CD4-positive, alpha-beta T cell treated with Interleukin-2 at 100 ng/mL for 4 hours (primary cell): ENCODE measurements at places on chromosomes 6 and 20.

DNA sequence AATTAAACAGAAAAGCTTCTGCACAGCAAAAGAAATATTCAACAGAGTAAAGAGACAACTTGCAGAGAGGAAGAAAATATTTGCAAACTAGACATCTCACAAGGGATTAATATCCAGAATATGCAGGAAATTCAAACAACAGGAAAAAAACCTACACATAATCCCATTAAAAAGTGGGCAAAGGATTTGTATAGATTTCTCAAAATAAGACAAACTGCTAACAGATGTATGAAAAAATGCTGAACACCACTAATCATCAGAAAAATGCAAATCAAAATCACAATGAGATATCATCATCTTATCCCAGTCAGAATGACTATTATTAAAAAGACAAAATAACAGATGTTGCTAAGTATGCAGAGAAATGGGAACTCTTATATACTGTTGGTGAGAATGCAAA lies 129.6 kb downstream of the SYNDIG1 start:
- DNase-seq: no peak

DNA sequence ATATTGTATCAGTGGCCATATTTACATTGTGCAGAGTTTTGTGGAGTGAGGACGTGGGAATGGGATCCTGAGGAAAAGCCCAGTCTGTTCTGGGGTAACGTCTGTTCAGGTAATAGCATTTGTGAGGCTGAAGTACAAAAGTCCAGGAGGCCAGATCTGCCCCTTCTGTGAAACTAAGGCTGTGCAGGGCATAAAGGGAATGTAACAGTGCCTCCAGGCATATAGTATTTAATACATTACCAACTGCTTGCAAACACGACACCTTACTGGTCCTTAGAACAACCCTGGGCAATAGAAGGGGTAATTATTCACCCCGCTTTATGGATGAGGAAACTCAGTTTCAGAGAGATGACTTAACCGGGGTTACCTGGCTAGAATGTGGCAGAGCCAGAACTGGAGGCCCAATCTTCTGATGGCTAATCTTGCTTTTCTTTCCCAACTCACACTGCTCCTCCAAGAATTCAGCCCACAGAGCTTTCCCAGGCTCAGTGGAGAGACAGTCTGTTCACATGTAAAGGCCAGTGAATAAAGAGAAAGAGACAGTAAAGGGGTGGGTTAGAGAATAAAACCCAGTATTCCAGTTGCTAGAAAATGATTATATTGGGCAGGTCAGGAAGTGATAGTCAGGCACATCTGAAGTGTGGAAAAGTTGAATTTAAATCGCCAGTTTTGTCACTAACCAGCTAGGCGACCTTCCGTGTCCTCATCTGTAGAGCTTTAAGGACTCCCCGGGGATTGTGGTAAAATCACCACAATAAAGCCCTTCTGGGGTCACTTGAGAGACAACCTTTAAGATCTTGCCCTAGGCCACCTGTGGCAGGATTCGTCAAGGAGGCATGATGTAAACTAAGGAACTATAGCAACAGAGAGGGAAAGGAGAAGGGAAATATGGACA lies 280.7 kb upstream of the CITED2 start:
- DNase-seq: no peak

DNA sequence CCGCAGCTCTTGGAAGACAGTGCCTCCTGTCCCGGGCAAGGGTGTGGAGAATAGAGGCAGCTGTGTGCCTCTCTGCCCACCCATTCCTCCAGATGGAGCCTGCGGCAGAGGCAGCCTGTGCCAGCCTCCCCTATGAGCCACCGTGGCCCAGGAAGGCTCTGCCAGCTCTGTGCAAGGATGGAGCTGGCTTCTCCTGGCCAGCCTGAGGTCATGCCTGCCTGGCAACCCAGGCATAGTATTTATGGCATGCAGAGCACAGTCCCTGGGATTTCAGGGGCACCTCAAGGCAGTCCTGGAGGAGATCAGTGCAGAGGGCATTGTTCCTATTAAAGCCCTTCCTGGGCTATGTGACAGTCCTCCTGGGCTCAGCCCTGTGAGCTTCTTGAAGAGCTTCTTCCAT lies 1.5 kb downstream of the EPB41L1 start:
- no peak for DNase-seq

- no peak for DNase-seq
These were observed 24.8 kb downstream of the MAFB start for GRCh38 chr20:40663991-40664880.

DNA sequence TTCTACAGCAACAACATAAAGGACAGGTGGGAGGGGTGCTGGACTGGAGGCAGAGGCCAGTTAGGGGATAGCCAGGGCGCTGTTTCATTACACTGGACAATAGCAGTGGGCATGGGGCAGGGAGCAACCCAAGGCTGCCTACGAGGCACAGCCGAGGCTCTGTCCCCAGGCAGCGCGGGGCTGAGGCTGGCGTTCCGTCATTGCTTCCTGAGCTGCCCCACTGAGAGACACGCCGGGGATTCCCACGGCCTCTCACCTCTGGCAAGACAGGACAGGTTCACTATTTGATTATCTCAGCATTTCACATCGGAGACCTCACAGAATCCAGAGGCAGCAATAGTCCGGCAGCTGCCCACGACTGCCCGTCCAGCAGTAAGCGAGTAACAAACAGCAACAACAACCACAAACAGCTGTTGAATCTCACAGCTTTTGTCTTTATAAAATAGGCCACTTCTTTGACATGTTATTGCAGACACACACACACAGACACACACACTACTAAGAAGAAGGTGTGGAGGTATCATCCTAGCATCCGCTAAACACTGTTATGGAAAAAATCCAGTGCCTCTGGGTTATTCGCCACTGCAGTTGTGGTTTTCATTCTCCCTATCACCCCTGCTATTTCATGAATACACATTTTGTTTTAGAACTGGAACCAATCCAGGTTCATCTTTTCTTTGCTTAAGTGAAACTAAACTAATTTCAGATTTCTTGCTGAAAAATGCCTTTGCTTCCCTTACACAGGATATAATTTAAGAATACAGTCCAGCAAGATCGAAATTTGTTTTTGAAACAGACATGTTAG lies 19.5 kb downstream of the KIF25 start:
- DNase-seq: no peak
